ENCODE measurements at places on chromosomes 7 and 10. TPM values are rescaled to one million over a fixed set of nuclear protein-coding genes. Genes with fewer than 3 reads are reported as not detected.

GRCh38 chr7:122942059-122942458, 53.4 kb downstream of the TAS2R16 start:
- H3K4me3 ChIP-seq, result no peak overlapping the region
- H3K27me3 ChIP-seq, result no peaks in the 10 kb centered on the region
- H3K36me3 ChIP-seq, result no peaks in the 10 kb centered on the region
- H3K4me1 ChIP-seq, result no peaks in the 10 kb centered on the region
- no peak overlapping the region for H3K27ac ChIP-seq

DNA sequence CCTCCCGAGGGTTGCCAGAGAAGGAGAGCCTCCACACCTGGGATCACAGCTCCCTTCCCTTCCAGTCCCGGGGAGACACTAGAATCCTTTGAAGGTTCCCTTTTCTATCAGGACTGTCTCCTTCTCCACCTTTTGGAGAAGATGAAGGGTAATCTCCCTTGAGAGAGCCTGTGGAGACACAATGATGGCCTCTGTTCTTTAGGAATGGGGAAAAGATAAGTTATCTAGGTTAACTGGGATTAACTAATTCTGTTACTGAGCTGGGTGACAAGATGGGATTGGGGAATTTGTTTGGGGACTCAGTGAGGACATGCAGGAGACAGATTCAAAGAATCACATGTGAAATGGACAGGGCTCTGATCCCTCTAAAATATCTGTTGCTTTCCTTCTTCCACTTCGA, 181.1 kb upstream of the BMPER start:
- H3K4me1 ChIP-seq, result peaks cover 3% of the 10 kb centered on the region
- DNase-seq, result no peak
- no peaks in the 10 kb centered on the region for H3K27me3 ChIP-seq
- no peak overlapping the region for H3K4me3 ChIP-seq
- no peak overlapping the region for H3K27ac ChIP-seq
- no peaks in the 10 kb centered on the region for H3K36me3 ChIP-seq

- DNase-seq, result peak; percentile 72
- no peak overlapping the region for H3K27ac ChIP-seq
- no peaks in the 10 kb centered on the region for H3K36me3 ChIP-seq
- H3K27me3 ChIP-seq, result no peaks in the 10 kb centered on the region
- H3K4me1 ChIP-seq, result peaks cover 5% of the 10 kb centered on the region
- no peak overlapping the region for H3K4me3 ChIP-seq
Observed at GRCh38 chr7:130009848-130010688, 41.1 kb downstream of the ZC3HC1 start.

- H3K36me3 ChIP-seq, result peaks cover 4% of the 10 kb centered on the region
- peaks cover 18% of the 10 kb centered on the region for H3K4me1 ChIP-seq
- no peak overlapping the region for H3K4me3 ChIP-seq
- no peak overlapping the region for H3K27ac ChIP-seq
- no peaks in the 10 kb centered on the region for H3K27me3 ChIP-seq
- DNase-seq, result no peak
Observed at GRCh38 chr10:75018251-75018650, 93.2 kb upstream of the SAMD8 start.

GRCh38 chr7:77399816-77400215, 16.3 kb downstream of the GSAP start:
- no peak for DNase-seq
- no peaks in the 10 kb centered on the region for H3K27me3 ChIP-seq

VAX1 gene
- not detected for total RNA-seq

MYPN gene
- not detected for total RNA-seq

DNA sequence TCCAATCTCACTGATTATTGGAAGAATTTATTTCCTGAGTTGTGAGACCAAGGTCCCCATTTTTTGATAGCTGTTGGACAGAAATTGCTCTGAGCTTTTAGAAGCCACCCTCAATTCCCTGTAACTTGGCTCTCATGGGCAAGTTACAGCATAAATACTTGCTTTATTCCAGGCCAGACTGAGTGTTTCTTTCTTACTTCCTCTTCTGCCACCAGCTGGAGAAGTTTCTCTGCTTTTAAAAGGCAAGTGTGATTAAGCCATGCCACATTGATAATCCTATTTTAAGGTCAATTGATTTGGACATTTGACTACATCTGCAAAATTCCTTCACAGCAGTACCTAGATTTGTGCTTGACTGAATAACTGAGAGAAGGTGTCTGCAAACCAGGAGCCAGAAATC, 14.1 kb upstream of the TAS2R41 start:
- H3K36me3 ChIP-seq, result no peaks in the 10 kb centered on the region
- no peak overlapping the region for H3K27ac ChIP-seq
- no peak overlapping the region for H3K4me3 ChIP-seq
- no peak for DNase-seq
